ENCODE measurements at places on chromosomes 12 and 14.

- DNase-seq: no peak
These were observed 15.8 kb upstream of the STAB2 start for GRCh38 chr12:103571286-103571685.

DNA sequence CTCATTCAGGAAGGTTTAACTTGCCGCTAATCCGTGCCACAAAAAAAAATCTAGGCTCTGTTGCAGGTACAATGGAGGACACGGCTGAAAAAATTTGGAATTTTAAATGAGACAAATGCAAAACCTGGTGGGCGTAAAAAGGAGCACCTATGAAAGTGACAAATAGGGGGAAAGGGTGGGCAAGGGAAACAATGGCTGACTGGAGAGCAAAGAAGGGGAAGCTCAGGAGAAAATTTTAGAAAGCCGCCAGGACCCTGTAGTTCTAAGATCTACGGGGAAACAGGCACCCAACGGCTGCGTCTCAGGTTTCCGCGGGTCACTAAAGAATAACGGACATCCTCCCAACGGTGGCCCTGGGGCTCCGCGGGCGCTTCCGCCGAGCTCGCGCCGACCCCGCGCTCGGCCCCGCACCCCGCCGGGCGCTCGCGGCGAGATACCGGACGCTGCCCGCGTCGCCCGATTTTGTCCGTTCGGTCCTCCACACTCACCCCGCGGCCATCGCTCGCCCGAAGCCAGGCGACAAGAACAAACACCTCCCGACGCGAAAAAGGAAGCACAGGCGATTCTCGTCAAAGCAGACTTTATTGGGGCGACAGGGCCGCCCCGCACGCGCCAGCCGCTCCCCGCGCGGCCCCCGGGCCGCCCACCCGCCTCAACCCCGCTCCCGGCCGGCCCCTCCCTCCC is 1.1 kb upstream of the YY1 start:
- no peak for DNase-seq

DNA sequence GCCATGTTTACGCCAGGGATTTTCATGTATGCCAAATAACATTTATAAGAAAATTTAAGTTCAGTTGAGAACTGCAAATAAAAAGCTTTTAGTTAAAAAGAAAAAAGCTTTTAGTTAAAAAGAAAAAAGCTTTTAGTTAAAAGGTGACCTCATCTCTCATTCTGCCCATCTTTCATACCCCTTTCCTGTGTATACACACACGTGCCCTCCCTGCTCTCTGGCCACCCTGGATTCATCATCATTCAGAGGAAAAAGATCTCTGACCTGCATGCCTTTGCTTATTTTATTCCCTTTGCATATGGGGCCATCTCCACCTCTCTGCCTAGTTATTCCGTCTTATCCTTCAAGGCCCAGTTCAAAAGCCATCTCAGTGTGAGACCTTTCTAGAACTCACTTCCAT is 38.1 kb upstream of the CDK17 start:
- DNase-seq: no peak

DNA sequence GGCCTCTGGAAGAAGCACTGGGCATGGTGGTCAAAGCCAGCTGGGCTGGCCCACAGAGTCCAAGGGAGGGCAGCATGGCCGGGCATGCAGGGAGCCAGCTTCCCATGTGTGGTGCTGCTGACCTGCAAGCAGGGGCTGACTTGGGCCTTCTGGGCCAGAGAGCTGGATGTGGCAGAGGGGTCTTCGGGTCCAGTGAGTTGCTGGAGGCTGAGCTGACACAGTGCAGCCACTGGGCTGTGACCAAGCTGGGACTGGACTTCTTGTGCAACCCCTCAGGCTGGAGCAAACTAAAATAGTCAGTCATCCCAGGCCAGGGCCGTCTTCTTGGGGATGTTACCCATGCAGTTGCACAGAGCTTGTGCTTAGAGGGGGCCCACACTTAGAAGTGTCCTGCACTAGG is 7.3 kb upstream of the RIN3 start:
- DNase-seq: no peak

DNA sequence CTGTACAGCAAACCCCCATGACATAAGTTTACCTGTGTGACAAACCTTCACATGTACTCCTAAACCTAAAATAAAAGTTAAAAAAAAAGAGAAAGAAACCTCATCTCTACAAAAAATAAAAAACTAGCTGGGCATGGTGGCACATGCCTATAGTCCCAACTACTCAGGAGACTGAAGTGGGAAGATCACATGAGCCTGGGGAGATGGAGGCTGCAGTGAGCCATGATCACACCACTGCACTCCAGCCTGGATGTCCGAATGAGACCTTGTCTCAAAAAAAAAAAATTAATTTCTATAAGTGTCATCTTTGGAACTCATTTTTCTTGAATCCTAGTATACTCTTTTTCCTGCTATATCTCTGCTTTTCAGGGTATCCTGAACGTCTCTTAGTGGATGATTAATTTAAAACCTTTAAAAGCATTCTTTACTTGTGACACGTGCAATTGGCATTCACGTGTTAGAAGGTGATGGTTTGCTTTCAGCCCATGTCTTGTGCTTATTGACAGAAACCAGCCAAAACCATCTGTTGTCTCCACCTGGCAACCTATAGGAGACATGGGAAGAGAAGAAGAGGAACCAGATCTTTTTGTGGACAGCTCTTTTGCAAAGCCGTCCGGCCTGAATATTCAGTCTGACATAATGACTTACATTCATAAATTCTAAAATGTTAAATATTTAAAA is 30.6 kb upstream of the PPFIBP1 start:
- no peak for DNase-seq

DNA sequence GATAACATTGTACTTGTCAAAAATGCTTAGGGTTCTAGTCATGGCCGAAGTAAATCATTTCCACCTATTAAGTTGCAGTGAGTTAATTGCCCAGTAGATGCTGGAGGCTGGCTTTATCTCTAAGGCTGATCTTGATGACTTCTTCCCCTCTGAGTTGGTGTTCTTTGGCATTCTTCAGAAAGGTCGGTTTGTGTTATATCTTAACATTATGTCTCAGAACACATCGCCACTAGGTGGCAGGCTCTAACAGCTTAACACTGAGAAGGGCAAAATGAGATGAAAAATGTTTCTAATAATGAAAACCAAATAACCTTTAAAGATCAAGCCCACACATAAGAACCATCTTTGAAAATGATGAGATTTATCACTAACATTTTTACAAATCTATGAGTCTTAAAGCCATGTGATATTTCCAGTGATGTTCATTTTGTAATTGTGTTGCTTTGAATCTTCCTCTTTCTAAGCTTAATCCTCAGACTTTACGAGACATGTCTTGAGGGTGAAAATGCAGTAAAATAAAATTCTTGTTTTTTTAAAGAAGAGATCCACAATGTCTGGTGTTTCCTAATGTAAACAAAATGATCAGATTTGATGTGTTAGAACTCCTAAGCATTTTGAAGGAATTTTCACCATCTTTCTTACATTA is 28.6 kb downstream of the SUDS3 start:
- no peak for DNase-seq

- no peak for DNase-seq
These were observed 46.1 kb downstream of the UBE3B start for GRCh38 chr12:109523504-109523903.
